ENCODE measurements at places on chromosomes 13 and 19.

DNA sequence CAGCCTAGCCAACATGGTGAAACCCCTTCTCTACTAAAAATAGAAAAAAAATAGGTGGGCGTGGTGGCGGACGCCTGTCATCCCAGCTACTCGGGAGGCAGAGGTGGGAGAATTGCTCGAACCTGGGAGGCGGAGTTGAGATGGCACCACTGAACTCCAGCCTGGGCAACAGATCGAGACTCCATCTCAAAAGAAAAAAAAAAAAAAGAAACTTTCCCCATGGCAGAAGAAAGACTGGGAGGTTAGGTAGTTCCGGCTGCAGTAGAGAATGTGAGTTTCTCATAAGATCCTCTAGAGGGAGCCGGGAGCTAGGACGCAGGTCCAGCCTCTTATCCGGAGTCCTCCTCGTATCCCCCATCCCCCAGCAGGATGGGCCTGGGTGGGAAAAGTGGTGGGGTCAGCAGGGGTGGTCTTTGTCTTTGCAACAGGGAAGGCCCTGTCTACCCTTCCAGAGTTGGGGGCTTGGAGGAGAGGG, 13.2 kb upstream of the CREB3L3 start:
- peak; percentile 78 for DNase-seq
- no peaks in the 10 kb centered on the region for H3K4me1 ChIP-seq
- peaks cover under 1% of the 10 kb centered on the region for H3K27me3 ChIP-seq
- H3K36me3 ChIP-seq: no peaks in the 10 kb centered on the region
- H3K27ac ChIP-seq: no peak overlapping the region

GRCh38 chr13:109509154-109509900, 277.1 kb downstream of the IRS2 start:
- H3K36me3 ChIP-seq: no peaks in the 10 kb centered on the region
- H3K27ac ChIP-seq: no peak overlapping the region
- no peaks in the 10 kb centered on the region for H3K27me3 ChIP-seq
- no peak for DNase-seq
- no peak overlapping the region for H3K4me3 ChIP-seq

GRCh38 chr13:91185294-91185863, 162.1 kb upstream of the MIR17HG start:
- H3K4me3 ChIP-seq: no peak overlapping the region
- no peaks in the 10 kb centered on the region for H3K36me3 ChIP-seq
- H3K4me1 ChIP-seq: no peaks in the 10 kb centered on the region

DNA sequence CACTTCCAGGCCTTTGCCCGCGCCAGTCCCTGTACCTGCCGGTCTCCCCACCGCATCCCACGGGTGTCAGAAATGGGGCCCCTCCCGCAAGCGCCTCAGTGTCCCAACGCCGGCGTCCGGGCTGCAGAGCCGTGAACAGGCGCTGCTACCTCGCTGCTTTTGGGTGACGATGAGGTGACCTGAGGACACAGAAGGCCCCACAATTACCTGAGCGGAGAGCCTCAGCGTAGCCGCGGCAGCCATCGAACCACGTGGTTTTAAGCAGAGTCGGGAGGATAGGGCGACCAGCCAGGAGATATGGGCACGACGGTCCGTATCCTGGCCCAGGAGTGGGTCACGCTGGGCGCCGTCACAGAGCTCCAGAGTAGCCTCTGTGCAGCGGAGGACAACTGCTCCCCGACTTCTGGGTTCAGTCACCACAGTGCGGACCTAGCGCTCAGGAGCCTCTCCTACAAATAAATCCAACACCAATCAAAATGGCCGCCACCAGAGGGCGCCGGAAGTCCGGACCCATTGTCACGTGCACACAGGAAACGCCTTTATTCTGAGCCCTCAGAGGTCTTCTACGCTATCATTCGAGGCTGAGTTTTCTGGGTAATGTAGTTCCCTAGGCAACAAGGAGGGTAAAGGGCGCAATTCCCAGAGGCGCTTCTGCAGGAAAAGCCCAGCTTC, at the start of gene ZNF814:
TSS of gene ZNF814 (minus strand) at position 478 of the 672 bp plus-strand sequence. CDS start at position 243, 235 bp downstream.
- DNase-seq: peak; percentile 97
- H3K27ac ChIP-seq: peak within 1 kb of the TSS; percentile 88
- peaks cover 27% of the 10 kb centered on the region for H3K36me3 ChIP-seq
- H3K4me3 ChIP-seq: peak within 1 kb of the TSS; percentile 98
- H3K4me1 ChIP-seq: peaks cover 4% of the 10 kb centered on the region

DNA sequence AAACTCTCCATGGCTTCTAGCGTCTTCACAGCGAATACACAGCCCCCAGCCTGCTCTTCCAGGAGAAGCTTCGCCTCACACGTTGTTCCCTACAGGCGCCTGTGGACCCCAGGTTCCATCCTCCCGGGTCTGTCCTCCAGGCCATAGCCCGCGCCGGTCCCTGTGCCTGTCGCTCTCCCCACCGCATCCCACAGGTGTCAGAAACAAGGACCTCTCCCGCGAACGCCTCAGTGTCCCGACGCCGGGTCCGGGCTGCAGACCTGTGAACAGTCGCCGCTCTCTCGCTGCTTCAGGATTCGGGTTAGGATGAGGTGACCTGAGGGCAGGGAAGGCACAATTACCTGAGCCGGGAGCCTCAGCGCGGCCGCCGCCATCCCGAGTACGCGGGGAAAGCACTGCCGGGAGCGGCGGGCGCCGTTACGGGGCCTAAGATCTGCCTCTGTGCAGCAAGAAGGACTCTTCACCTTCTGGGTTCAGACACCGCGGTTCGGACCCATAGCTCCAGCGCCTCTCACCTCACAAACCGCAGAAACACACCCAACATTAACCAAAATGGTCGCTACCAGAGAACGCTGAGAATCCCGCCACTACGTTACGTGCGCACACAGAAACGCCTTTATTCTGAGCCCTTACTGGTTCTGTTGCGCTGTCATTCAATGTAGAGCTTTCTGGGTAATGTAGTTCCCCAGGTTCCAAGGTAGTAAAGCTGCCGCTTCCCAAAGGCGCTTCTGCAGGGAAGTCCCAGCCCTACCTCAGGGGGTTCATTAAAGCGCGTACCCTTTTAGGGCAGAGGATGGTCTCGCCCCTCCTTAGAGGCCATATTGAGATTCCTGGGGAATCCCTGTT, at the start of gene ZNF418:
TSS of gene ZNF418 (minus strand) at position 583 of the 846 bp plus-strand sequence. CDS start 1,580 bp downstream, outside the sequence.
- H3K4me1 ChIP-seq: no peaks in the 10 kb centered on the region
- H3K27ac ChIP-seq: no peak within 1 kb of the TSS
- peak within 1 kb of the TSS; percentile 97 for H3K4me3 ChIP-seq

DNA sequence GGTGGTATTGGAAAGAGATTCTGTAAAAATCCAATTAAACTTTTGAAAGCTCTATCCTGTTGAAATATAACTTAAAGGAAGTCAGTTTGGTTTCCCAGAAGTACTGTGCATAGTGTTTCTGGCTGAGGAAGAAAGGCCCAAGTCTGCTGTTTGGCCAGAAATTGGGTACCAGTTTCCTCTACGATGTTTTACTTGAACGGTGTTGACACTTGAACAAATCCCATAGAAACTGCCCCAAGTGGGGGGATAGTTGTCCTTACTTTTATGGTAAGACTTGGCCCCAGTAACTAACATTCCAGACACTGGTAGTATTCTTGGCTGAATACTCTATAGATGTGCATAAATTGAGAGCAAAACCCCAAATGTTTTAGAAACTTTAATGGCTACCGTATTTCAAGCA, 14.2 kb downstream of the KLF5 start:
- H3K27me3 ChIP-seq: no peaks in the 10 kb centered on the region
- peak; percentile 31 for DNase-seq
- H3K27ac ChIP-seq: no peak overlapping the region
- H3K4me1 ChIP-seq: peaks cover 11% of the 10 kb centered on the region
- no peak overlapping the region for H3K4me3 ChIP-seq

GRCh38 chr19:22052644-22053013, 345 bp downstream of the ZNF257 start:
- H3K36me3 ChIP-seq: no peaks in the 10 kb centered on the region
- no peaks in the 10 kb centered on the region for H3K4me1 ChIP-seq
- no peak overlapping the region for H3K4me3 ChIP-seq
- no peak overlapping the region for H3K27ac ChIP-seq
- H3K27me3 ChIP-seq: no peaks in the 10 kb centered on the region

DNA sequence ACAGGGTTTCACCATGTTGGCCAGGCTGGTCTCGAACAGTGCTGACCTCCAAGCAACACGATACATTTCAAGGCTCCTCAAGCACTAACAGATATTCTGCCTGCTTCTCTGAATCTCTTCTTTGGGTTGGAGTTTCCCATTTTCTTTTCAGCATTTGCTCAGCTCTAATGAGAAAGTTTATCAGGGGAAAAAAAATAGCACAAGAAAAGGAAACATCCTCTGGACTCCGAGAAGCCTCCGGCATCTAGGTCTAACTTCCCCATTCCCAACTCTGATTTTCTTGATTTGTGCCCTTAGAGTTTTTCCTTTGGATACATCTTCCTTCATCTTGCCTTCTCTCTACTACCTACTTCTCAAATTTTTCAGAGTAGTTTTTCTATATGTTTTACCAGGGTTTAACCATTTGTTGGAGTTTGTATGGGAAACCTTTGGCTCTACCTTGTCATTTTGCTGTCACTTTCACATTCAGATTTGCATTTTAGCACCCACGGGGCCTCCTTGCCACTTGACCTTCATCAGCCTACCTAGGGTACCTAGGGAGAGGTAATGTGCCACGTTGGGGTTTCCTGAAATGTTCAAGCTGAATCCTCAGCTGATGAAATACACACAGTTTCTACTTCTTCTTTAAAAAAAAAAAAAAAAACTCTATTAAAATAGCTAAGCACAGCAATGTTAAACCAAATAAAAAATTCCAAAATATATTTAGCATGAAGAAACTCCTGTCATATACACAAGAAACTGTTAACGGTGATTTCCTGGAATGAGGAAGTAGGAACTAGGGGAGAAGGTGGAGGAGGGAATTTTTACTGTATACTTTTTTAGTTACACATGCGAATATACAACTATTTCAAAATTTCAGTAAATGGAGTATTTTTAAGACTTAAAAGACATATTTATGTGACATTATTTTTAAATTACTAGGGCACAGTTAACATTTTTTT, 5.1 kb upstream of the USP12 start:
- DNase-seq: no peak
- no peak overlapping the region for H3K4me3 ChIP-seq
- no peak overlapping the region for H3K27ac ChIP-seq
- H3K36me3 ChIP-seq: no peaks in the 10 kb centered on the region

DNA sequence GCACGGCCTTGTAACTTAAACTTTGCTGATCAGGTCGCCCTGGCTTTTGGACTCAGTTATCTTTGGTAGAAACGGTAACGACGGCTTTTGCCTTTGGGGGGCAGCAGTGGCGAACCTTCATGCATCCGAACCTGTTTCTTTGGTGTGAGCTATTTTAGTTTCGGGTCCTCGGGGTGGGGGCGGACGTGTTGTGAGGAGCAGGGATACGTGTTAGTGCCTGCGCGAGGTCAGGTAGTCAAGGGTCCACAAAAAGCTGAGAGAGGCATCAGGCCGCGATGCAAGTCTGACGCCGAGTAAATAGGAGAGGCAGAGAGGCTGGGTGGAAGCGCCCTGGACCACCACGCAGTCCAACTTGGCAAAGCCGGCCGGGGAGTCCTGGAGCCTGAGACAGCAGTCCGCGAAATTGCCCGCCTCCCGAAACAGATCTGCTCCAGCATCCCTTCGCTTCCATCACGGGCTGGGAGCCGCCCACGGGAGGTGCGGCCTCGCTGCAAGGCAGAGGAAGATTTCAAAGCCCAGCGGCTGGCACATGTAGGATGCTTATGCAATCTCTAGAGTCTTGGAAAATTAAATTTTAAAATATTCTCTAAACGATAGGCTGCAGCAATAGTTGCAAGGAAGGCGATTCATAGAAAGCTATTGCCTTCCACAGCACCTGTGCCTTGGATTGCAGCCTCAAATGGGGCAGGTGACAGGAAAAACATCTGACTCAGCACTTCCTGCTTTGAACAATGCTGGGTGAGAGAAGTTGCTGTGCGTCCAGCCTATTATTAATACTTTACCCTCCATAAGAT, 4.6 kb upstream of the TPP2 start:
- peak overlapping the region; percentile 81 for H3K4me3 ChIP-seq
- DNase-seq: peak; percentile 95
- no peak overlapping the region for H3K27ac ChIP-seq
- no peaks in the 10 kb centered on the region for H3K4me1 ChIP-seq

DNA sequence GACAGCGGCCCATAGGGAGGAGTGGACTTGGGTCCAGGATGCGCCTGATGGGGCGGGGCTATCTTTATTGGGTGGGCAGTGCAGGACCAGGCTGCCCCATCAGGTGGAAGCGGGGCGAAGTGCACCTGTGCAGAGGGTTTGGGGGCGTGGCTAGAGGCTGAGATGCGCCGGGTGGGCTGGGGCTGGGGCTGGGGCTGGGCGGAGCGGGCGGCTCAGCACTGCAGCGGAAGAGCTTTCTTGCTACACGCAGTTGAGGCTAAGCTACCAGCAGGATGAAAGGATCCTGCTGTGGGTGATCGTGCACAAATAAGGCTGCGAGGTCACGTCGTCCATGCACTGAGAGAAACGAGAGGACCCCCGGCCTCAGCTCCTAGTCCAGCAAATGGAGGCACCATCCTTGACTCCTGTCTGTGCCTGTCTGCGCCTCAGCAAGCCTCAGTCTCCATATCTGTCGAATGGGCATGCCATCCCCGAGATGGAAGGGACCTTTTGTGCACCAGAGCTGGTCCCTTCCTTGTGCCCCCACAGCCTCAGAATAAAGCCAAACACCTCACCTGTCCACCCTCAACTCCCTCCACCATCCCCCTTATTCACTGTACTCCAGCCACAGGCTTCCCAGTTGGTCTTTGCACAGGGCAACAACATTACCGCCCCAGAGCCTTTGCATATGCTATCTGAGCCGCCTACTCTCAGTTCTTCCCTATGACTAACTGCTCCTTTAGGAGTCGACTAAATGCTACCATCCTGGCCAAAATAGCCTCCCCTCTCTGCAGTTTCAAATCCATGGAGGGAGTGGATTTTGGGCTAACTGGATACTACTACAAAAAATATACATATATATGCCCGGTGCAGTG, 21.0 kb upstream of the HOMER3 start:
- no peaks in the 10 kb centered on the region for H3K36me3 ChIP-seq
- no peak overlapping the region for H3K4me3 ChIP-seq
- H3K4me1 ChIP-seq: no peaks in the 10 kb centered on the region
- peaks cover 13% of the 10 kb centered on the region for H3K27me3 ChIP-seq
- no peak overlapping the region for H3K27ac ChIP-seq

Data from endodermal cell (in vitro differentiated cells).